ENCODE measurements at places on chromosomes 2 and 18. TPM values are rescaled to one million over a fixed set of nuclear protein-coding genes. Genes with fewer than 3 reads are reported as not detected.

GRCh38 chr2:198544461-198544860, 740.1 kb downstream of the PLCL1 start:
- no peak for DNase-seq

DNA sequence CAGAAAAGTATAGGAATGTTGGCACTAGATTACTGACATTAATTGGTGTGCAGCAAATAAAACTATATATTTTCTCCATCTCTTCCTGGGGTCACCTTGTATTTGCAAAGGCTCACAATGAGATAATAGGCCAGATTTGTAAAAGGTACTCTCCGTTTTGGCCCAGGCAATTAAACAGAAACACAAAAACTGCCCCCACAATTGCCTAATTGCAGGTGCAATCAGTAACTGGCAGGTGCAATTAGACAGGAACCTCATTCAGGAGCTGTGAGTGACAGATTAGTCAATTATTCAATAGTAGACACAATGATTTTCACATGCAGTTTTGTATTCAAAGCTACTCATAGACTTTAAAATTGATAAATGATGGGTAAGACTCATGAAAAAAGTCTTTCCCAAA, 451.4 kb upstream of the ID2 start:
- DNase-seq: no peak

- no peak for DNase-seq
Observed at GRCh38 chr18:79897940-79898625, 53.4 kb downstream of the SLC66A2 start.

GRCh38 chr2:237885931-237886684, 26.7 kb downstream of the RAMP1 start:
- DNase-seq: no peak

- no peak for DNase-seq
Observed at GRCh38 chr2:64939332-64939917, 49.8 kb upstream of the SLC1A4 start.

DNA sequence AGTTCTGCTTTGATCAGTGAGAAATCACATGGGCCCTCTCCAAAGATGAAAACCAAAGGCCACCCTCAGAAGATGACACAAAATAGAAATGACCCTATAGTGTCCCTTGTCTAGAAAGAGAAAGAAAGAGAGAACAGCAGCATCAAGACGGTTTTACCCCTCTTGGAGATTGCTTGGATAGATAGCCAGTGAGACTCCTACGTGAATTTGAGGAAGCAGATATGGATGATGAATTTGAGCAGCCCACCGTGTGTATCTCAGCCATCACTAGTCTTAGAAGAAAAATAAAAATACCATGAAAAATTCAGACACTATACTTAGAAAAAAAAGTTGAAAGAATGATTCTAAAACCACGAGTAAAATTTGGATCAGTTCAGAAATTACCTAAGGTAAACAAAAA, 329.1 kb upstream of the CNTNAP5 start:
- no peak for DNase-seq

GRCh38 chr2:127082974-127083373, 24.0 kb downstream of the BIN1 start:
- DNase-seq: no peak

GRCh38 chr2:120864981-120865380, 129.3 kb downstream of the GLI2 start:
- DNase-seq: no peak

DNA sequence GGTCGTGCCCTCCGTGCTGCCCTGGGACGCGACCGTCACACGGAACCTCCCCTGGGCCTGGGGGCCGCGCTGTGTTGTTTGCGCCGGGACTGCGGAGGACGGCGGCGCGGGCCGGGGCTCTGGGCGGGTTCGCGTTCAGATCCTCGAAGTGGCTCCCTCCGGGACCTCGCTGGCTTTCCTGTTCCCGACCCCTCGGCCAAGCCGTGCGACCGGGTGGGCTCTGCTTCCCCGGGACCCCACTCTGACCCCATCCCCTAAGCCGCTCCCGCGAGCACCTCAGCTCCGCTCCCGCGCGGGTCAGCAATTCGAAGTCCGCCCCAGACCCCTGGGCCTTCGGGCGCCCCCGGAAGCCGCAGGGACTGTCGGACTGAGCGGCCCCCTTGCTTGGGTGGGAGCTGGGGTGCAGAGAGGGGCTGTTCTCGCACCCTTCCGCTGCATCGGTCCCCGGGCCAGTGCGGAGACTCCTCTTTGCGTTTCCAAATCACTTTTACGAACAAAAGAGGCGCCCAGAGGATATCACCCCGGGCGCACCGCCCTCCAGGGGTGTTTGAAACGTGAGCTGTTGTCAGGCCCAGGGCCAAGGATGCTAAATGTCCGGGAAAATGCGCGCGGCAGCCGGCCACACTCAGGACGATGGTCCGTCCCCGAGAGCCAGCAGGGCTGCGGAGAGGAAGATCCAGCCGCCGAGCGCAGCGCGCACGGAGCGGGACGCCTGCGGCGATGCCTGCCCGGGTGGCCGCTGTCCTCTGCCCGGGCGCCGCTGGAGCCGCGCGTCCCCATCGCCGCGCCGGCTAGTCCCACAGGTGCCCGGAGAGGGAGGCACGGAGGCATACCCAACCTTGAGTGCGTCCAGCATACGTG, 73.5 kb downstream of the ZCCHC2 start:
- DNase-seq: no peak

DNA sequence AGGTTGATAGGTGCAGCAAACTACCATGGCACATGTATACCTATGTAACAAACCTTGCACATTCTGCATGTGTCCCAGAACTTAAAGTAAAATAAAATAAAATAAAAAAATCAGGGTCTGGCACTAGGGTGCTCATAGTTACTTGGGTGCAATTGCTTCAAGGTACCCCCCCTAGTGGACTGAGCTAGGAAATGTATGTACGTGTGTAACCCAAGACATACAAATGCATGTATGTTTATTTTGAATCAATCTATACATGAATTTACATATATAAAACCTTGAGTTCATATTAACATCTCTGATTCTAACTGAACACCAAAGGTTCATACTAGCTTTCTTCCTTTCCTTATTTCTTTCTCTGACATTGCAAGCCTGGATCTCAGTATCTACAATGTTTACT, 51.5 kb downstream of the USP37 start:
- no peak for DNase-seq

DNA sequence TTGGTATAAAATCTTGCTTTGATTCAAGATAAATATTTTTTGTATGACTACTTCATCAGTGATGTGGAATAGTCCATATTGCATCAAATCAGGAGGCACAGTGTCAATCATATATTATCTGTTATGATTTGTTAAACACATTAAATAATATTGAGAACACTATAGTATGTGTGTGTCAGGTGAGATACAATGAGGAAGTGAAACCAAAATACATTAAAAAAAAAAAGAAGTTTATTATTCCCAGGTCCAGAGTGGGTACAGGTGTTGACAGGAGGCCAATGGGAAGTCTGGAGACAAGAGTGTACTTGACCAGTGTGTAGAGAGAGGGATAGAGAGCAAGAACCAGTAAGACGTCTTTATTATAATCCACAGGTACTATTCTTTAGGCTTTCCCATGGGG, 292.6 kb downstream of the FSIP2 start:
- no peak for DNase-seq

GRCh38 chr2:47023332-47023731, 107.7 kb upstream of the MCFD2 start:
- DNase-seq: no peak

DNA sequence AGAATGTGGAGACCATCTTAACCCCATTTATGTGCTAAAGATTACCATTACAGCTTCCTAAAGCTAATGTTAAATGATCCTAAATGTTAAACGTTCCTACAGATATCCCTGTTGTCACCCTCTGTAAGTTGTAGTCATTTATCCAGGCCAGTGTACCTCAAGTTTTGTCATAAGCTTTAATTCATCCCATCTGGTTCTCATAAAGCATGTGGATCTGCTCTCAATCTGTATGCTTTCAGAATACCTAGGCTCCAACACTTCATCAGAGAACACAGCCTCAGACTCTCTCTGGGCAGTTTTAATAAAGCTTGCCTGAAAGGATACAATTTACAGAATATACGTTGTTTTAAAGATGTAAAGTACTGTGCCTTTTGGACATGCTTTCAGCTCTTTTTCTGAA, 4.2 kb upstream of the CCDC178 start:
- no peak for DNase-seq

DNA sequence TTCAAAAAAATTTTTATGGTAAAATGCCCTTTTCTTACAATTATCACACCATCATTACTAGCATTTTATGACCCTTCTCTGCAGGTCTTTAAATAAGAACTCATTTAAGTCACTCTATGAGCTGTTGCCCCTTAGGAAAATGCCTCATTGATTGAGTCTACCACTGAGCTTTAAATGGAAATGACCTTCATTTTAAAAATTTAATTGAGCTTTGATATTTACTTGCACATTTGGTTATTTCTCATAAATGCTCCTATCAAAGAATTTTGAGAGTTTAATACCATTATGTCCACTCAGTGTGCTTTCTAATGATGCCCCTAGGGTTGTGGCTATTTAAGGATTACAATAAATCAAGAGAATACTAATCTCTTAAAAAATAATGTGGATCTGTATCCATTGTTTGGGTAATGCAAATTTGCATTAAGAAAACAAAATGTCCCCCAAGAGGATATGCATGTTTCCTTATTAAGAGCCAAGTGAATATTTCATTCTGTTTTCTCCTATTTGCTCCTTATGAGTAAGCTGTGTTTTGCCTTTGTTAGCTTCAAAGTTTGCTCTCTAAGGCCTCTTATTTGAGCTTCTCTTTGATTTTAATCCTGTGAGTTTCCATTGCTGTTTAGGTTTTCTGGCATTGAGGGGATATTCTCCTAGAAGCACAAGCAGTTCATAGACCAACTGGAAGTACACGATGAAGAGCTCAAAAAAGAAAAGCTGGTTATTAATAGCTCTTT, 69.8 kb downstream of the CERS6 start:
- DNase-seq: no peak

DNA sequence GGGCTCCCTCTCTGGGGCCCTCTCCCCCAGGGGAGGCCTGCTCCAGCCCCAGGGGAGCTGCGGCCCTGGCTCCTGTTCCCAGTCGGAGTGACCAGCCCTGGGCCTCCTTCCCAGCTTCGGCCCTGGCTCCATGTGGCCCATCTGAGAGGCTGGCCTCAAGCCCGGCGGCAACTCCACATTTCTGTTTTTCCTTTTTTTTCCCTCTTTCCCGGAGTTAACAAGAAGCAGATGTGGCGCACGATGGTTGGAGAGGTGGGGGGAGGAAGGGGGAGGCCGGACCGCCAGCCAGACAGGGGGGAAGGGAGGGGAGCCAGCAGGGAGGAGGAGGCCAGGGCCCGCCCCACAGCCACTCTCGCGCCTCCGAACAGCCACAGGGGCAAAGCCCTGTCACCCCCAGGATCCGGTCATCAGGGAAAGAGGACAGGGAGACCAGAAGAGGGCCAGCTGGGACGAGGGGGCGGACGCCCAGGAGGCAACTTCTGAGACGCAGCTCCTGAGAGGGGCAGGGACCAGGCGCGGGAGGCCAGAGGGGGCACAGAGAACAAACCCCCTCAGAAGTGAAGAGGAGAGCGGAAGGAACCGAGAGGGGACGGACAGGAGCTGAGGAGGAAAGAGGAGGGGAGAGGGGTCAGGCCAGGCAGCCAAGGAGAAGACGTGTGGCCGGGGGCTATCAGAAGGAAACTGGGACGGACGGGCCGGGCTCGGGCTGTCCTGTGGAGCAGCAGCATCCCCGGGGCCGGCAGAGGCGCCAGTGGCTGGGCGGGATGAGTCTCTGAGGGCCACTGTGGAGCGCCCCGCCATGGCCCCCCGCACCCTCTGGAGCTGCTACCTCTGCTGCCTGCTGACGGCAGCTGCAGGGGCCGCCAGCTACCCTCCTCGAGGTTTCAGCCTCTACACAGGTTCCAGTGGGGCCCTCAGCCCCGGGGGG, at the start of gene EMILIN1:
Gene EMILIN1, plus strand, starts transcription at position 349 of the 928 bp plus-strand sequence. Its CDS starts 451 bp downstream, at position 800.
- peak; percentile 89 for DNase-seq

DNA sequence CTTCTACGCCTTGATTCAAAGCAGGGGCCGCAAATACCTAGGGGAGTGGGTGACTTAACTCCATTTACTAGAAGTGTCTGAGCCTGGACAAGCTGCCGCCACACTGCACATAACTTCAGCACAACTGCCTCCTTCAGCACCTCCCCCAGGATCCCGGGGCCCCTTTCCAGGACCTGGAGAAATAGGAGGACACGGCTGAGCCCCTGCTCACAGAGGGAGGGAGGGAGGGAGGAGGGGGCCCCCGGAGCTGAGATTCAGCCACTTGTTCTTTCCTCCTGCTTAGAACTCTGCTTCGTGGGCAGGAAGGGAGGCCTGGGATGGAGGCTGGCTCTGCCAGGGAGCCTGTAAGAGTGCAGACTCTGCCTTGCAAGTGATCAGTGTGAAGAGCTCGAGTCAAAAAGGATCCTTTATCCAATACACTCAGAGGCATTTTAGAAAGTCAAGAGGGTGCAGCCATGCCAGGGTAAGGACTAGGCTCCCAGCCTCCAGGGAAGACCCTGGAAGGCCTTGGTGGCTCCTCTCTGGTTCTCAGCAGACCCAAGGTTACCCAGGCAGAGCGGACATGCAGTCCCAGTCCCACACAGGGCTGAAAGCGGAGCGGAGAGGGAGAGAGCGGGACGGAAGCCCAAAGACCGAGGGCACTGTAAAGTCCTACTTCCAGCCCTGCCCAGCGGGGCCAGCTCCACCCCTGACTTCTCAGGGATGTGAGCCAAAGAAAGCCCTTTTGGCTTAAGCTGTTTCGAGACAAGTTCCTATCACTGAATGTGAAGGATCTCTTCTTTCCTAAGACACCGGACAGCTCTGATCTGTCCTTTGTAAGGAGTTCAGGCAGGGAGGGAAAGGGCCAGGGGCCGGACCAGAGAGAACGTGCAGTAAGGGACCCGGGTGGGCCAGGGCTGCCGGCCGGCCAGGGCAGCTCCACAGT, 8.6 kb upstream of the ARMC9 start:
- DNase-seq: peak; percentile 29

- DNase-seq: no peak
Observed at GRCh38 chr2:71962350-71962749, 185.3 kb downstream of the CYP26B1 start.

- no peak for DNase-seq
Observed at GRCh38 chr2:22970284-22970975, 414.5 kb upstream of the KLHL29 start.

GRCh38 chr2:54161660-54162424, 46.4 kb downstream of the ACYP2 start:
- DNase-seq: no peak

- no peak for DNase-seq
Observed at GRCh38 chr18:33581856-33582255, 3.8 kb downstream of the ASXL3 start.

- DNase-seq: peak; percentile 22
Observed at GRCh38 chr2:216740557-216741222, 45.3 kb upstream of the IGFBP5 start.

GRCh38 chr2:232540441-232541041, 1.0 kb downstream of the CHRNG start:
- DNase-seq: no peak

The EVA1A gene
- 13.1 TPM for polyA plus RNA-seq

The IL37 gene
- polyA plus RNA-seq: not detected

The SPATA3 gene
- polyA plus RNA-seq: not detected

The SULT1C4 gene
- 33.9 TPM for polyA plus RNA-seq

The CABLES1 gene
- 23.2 TPM for polyA plus RNA-seq

The C2orf92 gene
- polyA plus RNA-seq: 19.0 TPM

The RNMT gene
- polyA plus RNA-seq: 61.0 TPM

The DAPL1 gene
- 42.8 TPM for polyA plus RNA-seq

The GCA gene
- polyA plus RNA-seq: 36.2 TPM

The STAT4 gene
- 6.3 TPM for polyA plus RNA-seq

The CHMP1B gene
- 46.1 TPM for polyA plus RNA-seq

The TANK gene
- 58.2 TPM for polyA plus RNA-seq

All from renal pelvis (tissue), 12 donors.